ENCODE measurements at places on chromosomes 13 and 19.

- no peak for DNase-seq
These were observed 72.6 kb upstream of the KLF5 start for GRCh38 chr13:72986197-72986596.

- DNase-seq, result peak; percentile 15
These were observed 30.9 kb upstream of the KCTD4 start for GRCh38 chr13:45231722-45232121.

DNA sequence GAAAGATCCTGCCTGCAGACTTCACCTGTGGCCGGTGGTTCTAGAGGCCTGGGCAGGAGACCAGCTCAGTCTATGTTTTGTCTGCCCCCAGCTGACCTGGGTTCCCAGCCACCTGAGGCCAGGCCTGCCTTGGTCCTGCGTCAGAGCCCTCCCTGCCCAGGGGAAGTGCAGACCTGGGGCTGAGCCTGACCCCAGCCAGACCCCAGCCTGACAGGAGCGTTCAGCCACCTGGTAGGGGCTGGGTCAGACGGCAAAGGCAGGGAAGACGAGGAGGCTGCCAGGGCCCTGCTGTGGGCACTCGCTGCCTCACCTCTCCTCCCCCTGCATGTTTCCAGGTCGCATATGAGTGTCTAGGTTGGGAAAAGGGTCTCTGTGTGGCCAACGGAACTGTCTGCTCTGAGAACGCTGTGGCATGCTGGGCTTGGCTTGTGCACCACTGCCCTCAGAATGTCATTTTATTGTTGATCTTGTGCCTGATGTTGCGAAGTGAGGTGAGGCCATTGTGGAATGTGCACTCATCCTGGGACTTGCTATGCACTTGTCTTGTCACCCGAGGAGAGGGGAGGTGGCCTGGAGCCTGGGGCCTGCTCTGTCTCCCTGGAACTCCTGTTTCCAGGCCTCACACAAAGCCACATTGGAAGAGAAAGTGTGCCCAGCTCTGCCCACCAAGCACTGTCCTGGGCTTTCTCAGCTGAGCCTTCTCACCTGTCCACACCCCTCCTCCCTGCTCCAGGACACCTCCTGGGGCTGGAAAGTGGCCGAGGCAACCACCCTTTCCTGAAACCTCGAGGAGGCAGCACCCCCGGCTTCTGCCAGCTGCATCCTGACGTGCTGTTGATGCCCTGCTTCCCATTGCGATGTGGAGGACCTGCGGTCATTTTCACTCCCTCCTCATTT, 15.2 kb upstream of the MCF2L start:
- DNase-seq, result no peak

- DNase-seq, result no peak
These were observed 5.6 kb upstream of the SMAD9 start for GRCh38 chr13:36925603-36926002.

DNA sequence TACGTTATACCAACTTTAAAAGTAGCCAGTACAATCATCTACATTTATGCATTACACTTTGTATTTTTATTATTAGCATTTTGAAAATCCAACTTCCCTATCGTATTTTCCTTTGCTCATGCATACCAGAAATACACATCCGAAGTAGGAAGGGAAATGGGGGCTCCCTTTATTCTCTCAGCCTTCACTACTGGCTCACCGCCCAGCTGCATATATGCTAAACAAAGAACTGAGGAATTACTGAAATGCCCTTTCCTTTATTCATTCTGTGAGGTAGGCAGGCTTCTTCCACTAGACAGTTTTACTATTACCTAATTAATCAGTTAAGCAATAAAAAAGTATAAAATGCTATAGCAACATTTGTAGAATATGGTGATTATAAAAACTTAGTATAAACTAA, 291.6 kb downstream of the KLF12 start:
- DNase-seq, result no peak

- no peak for DNase-seq
These were observed 8.2 kb upstream of the ZNF792 start for GRCh38 chr19:34972163-34972705.

GRCh38 chr13:82713687-82714405, 1168.4 kb downstream of the SLITRK1 start:
- no peak for DNase-seq

GRCh38 chr19:4429771-4430171, 27.3 kb downstream of the CHAF1A start:
- DNase-seq, result no peak

- DNase-seq, result no peak
These were observed 1.7 kb downstream of the HSPB6 start for GRCh38 chr19:35755131-35755549.

DNA sequence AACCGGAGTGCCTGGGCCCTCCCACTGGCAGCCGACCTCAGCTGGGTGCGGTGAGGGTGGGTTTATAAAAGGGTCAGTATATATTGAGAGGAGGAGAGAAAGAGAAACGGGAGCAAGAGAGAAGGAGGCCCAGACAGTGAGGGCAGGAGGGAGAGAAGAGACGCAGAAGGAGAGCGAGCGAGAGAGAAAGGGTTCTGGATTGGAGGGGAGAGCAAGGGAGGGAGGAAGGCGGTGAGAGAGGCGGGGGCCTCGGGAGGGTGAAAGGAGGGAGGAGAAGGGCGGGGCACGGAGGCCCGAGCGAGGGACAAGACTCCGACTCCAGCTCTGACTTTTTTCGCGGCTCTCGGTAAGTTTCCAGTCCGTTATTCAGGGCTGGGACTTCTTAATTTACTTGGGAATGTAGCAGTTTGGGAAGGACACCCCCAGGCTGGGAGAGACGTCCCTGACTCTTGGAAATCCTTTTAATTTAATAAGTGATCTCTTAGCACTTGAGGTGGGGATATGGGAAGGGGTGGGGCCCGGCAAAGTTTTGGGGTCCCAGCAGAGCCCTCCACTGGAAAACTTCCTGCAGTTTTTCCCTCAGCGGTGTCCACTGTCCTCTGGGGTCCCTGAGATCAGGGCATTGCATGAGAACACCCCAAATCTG, at the start of gene EMP3:
TSS of gene EMP3 (plus strand) at position 288 of the 646 bp plus-strand sequence. CDS start 1,293 bp downstream, outside the sequence.
- DNase-seq, result peak; percentile 75

DNA sequence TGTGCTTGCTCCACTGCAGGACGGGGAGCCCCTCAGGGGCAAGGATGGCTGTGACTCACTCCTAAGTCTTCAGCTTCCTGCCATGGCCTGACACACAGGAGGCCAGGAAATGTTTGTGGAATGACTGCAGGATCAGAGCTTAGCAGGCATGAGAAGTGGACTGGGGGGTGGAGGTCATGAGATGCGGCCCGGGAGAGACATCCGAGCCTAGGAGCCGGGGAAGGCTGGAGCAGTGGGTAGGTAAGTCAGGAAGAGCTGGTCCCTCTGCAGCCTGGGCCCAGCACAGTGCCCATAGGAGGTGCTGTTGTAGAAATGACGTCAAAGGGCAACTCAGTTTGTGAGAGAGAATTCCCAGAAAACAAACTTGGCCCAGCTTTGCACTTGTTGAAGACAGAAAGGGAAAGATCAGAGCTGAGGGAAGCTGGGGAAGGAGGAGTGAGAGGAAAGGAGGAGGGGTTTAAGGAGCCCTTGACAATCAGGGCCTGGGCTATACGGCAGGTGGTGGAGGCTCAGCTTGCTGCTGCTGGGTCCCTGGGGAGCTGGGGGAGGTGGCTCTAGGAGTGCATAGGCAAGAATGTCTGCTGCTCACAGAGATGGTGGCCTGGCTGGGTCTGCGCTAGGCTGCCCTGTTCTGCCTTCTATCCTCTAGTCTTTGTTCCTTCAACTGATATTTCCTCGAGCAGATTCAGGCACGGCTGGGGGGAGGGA, 18.5 kb downstream of the POU2F2 start:
- DNase-seq, result peak; percentile 74

DNA sequence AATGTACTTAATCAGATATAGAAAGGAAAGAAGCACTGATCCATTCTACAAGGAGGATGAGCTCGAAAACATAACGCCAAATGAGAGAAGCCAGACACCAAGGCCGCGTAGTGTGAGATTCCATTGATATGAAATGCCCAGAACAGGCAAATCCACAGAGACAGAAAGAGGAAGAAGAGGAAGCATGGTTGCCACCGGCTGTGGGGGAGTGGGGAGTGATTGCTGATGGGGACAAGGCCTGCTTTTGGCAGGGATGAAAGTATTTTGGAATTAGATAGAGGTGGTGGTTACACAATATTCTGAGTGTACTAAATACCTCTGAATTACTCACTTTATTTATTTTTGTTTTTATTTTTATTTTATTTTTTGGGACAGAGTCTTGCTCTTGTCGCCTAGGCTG, 50.2 kb upstream of the KLF2 start:
- DNase-seq, result no peak

- no peak for DNase-seq
These were observed 66.7 kb downstream of the SLITRK1 start for GRCh38 chr13:83815598-83815997.

DNA sequence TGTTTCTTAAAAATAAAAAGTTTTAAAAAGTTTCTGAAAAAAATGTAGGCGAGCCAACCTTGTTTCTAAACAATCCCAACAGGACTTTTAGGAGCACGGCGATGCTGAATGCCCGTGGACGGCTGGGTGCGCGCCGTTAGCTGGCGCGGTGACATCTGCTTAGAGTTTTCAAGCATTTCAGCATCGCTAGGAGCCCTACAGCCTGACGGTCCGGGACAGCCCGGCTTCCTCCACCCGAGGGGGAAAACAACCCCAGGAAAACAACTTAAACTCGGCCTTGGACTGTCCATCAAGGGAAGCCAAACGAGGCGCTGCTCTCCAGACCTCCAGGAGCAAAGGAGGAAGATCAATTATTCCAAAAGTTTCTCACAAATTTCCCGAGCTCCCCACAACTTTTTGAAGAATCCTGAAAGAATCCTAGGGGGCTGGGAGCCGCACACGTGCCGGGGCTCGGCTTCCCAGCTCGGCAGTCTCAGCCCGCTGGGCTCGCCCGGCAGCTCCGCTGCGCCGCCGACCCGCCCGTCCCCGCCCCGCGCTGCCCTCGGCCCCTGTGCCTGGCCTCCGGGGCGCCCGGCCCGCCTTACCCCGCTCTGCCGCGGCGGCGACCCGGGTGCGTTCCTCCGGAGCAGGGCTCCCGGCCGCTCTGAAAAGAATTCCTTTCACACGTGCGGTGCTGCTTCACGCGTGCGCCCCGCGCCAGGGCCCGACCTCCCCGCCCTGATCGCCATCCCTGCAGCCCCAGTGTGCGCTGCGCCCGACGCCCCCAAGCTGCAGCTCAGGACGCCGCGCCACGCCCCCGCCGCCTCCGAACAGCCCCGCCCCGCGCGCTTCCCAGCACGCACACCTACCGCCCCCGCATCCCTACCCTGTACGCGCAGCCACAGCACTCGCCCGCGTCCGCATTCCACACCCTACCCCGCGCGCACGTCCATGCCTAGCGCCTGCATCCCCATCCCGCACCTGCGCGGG, at the start of gene GJA3:
TSS of gene GJA3 (minus strand) at position 747 of the 969 bp plus-strand sequence. CDS start 17,764 bp downstream, outside the sequence.
- DNase-seq, result peak; percentile 75

DNA sequence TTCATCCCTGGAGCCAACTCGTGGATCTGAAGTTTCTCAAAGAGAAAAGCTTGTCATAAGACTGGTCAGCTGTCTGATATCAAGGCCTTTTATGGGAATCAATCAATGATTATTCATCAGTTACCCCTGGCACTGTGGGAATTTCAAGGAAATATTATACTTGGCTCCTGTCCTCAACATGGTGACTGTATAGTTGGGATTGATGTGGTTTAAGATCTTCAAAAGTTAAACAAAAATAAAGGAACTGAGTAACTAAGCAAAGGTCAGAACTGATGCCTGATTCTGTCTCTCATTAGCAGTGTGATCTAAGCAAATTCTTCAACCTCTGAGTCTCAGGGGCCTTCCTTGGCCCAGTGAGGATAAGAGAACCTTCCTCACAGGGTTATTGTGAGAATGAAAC, 22.2 kb upstream of the SERPINE3 start:
- no peak for DNase-seq

GRCh38 chr19:49155005-49155819, at the start of gene HRC:
Gene HRC, minus strand, starts transcription at chr19:49155396. Its CDS starts 159 bp downstream, at chr19:49155237.
- no peak for DNase-seq

GRCh38 chr13:46178143-46178542, 3.8 kb downstream of the LCP1 start:
- DNase-seq, result no peak

DNA sequence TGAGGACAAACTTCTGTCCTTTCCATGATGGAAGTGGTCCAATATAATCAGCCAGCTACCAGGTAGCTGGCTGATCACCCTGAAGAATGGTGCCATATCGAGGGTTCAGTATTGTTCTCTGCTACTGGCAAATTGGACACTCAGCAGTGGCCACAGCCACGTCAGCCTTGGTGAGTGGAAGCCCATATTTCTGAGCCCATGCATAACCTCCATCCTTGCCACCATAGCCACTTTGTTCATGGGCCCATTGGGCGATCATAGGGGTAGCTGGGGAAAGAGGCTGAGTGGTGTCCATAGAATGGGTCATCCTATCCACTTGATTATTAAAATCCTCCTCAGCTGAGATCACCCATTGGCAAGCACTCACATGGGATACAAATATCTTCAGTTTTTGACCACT, 565.8 kb downstream of the IRS2 start:
- no peak for DNase-seq

- DNase-seq, result peak; percentile 51
These were observed 16.1 kb downstream of the ZSWIM9 start for GRCh38 chr19:48186541-48186991.

DNA sequence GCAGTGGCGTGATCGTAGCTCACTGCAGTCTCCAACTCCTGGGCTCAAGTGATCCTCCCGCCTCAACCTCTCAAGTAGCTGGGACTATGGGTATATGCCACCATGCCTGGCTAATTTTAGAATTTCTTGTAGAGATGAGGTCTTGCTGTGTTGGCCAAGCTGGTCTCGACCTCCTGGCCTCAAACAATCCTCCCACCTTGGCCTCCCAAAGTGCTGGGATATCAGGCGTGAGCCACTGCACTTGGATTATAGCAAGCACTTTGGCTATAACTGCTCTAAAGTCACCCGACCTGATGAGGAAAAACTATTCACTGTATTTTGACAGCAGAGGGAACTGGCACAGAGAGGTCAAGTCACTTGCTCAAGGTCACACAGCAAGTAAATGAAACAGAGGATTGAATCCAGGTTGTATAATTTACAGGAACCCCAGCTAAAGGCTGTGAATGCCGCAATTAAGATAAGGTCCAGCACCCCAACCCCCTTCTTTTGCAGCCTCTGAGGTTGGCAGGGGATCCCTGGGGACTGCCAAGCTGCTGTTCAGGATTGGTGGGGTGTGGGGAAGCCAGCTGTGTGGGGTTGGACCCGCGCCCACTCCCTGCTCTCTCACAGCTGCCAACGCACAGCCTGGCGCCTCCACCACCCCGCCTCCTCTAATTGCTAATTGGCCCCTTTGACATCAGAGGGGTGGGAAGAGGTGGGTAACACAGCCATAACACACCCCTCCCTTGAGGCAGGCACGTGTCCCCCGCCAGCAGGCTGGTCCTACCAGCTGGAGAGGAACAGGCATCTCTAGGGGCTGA, 6.0 kb downstream of the TMIGD2 start:
- no peak for DNase-seq
